ENCODE measurements at places on chromosomes 4 and X.

- DNase-seq = no peak
These were observed 132.7 kb upstream of the MAP3K15 start for GRCh38 chrX:19647731-19648588.

DNA sequence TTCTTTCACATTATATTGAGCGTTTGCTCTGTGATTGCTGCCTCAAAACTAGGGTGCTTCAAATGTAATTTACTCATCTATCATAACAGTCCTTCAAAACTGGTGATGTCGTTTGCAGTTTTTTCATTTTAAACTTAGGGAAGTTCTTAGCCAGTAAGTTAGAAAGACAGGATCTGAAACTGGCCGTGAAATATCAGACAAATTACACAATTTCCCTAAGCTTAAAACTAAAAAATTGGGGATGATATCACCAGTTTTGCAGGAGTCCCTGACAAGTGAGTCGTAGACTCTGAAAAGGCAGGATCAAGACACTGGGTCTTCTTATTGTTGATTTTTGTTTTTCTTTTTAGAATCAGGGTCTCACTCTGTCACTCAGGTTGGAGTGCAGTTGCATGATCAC, 44.8 kb downstream of the MOB1B start:
- DNase-seq = no peak

GRCh38 chrX:136689436-136689835, 41.5 kb downstream of the CD40LG start:
- DNase-seq = no peak

GRCh38 chr4:156146571-156146970, 192.9 kb upstream of the CTSO start:
- no peak for DNase-seq

DNA sequence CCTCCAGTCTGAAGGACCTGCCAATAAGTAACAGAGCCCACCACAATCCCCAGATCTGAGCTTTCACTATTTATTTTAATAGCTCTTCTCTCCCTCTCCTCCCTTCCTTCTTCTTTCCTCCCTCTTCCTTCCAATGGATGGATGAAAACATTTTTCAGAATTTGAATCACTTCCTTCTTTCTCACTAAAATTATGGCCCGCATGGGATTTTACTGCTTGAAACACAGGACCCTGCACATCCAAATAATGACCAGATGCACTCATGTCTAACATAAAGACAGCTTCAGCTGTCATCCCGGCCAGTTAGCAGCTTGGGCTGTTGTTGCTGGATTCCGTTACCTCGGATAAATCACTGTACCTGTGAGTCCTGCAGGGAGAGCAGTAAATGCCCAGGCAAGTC, 5.4 kb upstream of the PHEX start:
- DNase-seq = no peak

DNA sequence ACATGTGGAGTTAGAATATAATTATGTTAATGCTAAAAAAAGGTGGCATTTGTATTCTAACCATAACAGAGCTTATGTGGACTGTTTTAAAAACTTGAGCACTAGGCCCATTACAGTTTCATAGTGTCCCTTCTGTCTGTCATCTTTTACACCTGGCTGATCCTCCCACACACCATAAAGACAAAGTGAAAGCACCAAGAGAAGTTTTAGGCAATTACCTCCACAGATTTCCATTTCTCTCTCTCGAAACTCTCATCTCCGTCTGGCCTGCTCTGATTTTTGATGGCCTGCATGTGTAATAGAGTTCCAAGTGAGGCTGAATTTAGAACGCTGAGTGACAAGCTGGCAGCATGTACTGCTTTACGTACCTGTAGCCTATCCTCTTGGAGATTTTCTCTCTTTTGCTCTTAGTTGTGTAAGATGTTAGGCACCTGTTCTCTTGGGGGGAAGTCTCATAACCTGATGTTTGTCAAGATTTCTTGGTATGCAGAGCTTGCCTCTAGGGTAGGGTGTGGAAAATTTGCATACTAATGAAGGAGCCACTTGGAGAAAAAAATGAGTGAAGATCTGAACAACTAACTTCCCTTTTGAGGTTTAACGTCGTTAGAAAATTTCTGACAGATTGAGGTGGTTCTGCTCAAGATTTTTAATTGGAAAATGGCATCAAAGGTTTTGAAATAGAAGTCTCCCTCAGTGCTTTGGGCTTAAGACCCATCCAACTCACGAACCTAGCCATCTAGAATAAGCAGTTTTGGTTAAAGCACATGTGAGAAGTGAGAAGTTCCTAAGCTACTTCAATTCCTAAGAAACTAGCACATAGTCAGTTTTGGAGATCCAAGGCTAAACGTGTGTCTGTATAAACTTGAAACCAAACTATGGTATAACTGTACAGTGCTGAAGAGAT, 57.6 kb upstream of the RAP1GDS1 start:
- DNase-seq = no peak

DNA sequence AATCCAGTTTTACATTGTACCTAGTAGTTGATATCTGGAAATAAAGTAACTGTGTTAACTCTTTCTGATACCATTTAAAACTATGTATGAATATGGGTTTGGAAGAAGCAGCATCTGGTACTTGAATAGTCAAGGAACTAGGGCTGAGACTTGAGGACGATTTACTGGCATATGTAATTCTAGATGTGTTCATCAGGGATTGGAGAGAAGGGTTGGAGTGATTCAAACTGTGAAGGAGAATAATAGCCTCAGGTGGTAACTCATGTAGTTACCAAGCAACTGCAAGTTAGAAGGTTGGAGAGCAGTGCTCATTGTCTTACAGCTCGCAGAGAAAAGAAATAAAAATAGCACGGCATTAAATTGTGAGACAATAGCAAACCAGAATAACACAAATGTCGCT, 29.5 kb upstream of the TXLNG start:
- DNase-seq = no peak

- DNase-seq = no peak
These were observed 570.6 kb downstream of the CENPC start for GRCh38 chr4:66974665-66975064.

DNA sequence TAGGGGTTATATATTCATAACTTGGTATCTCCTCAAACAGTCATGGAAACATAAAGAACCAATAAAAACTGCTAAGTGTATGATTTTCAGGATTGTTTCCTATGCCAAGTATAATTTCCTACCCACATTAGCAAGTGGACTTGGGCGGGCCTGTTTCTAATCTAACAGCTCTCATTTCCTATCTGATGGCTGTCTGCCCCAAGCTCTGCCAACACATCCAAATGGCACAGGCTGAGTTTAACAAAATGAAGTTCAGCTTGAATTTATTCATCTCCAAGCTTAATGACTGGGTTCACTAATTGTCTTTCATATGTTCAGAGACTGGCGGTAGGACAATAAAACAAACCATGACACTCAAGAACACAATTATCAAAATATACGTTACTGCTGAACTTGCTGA, 55.5 kb upstream of the S100G start:
- DNase-seq = no peak

DNA sequence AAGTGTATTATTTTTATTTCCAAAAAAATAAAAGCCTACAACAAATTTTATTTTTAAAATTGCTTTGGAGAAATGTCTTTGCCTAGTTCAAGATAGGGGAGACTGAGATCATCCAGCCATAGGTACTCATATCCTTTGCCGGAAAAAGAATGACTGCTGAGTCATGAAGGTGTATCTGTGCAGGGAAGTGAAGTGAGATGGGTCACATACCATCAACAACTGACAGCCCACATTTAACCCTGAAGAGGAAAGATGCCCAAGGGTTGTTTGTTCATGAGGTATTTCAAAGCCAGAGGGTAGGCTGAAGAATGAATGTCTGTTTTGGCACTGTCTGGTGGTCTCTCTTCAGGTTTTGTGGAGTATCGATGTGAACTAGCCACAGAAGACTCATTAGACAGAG, 106.7 kb upstream of the TTC29 start:
- no peak for DNase-seq

GRCh38 chr4:5638316-5638715, 70.0 kb downstream of the EVC2 start:
- DNase-seq = no peak

- no peak for DNase-seq
These were observed 77.2 kb downstream of the SNX25 start for GRCh38 chr4:185286571-185286970.

Data from testis (tissue), 5 donors.